CD4-positive, CD25-positive, alpha-beta regulatory T cell (primary cell): ENCODE measurements at places on chromosomes 2 and 18.

DNA sequence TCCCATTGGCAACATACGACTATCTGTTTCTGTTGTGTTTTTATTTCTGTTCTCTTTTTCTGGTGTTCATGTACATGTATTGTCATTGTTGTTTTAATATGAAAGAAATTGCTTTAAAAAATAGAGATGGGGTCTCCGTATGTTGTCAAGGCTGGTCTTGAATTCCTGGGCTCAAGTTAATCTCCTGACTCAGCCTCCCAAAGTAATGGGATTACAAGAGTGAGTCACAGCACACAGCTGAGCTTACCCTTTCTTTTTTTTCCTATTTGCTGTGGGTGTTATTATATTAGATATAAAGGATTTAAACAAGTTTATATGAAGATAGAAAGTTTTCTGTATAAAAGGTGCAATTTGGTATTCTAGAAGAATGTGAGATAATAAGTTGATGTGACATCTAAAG, 554.6 kb downstream of the DSC3 start:
- no peak for DNase-seq

GRCh38 chr2:158154596-158154995, 52.9 kb downstream of the UPP2 start:
- no peak for DNase-seq

DNA sequence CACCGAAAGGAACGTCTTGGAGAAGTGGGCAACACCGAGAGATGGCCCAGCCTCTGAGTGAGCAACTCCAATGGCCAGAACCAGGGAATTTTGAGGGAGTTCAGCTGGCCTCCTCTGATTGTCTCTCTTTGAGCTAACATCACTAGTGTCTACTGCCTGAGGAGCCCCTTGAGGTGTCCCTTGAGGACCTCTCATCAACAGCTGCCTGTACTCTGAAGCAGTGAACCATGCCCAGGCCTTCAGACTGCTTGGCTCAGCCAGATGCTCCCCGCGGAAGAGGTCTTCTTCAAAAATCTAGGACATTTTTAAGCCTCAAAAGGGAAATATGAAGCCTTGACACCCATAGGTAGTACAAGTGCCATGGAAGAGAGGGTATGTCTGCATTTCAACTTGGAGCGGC, 430.4 kb downstream of the TXNL1 start:
- no peak for DNase-seq

GRCh38 chr18:9691235-9691634, 16.9 kb upstream of the RAB31 start:
- DNase-seq: no peak

DNA sequence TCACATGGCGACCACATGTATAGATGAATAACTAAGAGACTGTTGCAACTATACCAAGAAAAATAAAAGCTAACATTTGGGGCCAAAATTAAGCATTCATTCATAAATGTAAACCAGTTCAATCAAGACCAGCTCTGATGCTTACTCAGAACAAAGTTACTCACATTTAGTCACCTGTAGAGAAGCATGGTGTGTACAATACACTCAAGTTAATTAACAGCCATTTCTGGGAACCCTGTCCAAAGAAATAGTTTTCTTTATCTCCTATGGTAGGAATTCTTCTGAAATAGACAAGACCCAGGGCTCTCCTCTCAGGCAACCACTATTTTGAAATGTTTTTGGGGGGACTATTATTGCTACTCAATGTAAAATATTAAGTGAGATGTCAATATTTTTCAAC, 1.6 kb downstream of the SCN3A start:
- DNase-seq: no peak

DNA sequence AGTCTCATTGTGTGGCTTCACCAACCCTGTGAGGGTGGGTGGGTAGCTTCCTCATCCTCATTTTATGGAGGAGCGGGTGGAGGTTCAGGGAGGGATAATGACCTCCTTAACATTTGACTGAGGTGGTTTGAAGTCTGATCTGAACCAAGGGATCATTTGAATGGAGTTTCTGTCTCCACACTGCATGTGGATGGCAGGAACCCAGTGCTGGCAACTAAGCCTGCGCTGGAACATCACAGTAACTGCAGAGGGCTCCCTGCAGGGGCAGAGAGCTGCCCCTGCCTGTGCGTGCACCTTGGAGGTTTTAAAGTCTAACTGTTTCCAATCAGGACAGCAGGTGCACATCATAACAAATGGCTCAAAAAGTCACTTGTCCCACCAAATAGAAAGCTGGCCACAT, 3.3 kb downstream of the AGAP1 start:
- no peak for DNase-seq

GRCh38 chr2:74001781-74002504, 17.2 kb downstream of the TET3 start:
- peak; percentile 44 for DNase-seq

GRCh38 chr18:35810520-35810919, 162.0 kb upstream of the RMP24 start:
- no peak for DNase-seq

- DNase-seq: no peak
These were observed 45.0 kb upstream of the CREB1 start for GRCh38 chr2:207484444-207485391.

DNA sequence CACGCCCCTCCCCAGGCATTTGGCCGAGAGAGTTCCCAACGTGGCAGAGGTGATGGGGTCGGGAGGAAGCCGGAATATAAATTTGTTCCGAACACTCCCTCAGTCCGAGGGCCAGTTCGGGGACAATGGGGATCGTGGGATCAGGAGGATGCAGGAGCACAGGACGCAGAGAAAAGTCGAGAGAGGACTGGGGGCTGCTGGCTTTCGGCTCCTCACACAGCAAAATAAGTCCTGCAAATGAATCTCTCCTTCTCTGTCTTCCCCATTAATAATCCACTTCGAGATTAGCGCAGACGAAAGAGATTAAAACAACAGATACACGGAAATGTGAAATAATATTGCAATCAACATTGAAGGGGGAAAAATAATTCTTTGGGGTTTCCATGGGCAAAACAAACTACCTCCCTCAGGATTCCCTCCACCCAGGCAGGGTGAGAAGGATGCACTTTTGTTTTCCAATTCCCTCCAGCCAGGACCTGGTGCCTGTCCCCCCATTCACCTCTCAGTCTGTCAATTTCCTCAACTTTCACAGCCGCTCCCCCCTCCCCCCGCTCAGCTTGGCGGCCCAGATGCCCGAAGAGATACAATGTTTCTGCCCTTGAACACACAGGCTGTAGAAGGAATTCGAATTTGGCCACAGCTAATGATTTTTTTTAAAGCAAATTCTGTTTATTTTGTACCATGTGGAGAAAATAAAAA, 3.1 kb upstream of the ZEB2 start:
- no peak for DNase-seq

DNA sequence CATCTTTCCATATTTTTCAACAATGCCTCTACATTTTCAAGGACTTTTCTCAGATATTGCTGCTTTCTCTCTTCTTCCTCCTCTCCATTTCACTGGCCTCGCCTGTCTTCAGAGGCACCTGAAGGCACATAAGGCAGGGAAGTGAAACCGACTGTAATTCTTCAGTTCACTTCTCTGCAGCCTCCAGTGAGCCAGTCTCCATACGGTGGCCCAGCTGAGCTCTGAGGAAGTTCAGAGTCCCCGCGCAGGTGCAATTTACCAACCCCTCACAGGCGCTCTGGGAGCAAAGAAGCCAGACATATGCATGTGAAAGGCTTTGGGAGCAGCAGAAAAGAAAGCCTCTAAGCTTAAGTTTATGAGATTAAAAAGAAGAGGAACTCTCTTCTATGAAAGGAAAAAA, 12.4 kb downstream of the KLHL14 start:
- DNase-seq: no peak

DNA sequence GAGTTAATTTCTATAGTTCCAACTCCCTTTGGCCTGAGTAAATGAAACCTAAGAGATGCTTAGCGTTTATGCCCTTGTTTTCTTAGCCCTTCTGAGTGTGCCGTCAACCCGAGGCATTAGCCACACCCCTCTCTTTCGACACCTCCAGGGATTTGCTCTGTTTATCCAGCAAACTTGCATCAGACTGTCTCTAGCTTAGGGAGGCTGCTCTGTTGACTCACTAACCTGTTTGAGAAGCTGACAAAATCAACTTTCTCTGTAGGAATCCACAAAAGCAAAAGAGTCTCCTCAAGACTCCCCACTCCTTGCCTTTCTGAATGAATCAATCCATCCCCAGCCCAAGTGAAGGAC, 317.6 kb downstream of the TNS1 start:
- no peak for DNase-seq

DNA sequence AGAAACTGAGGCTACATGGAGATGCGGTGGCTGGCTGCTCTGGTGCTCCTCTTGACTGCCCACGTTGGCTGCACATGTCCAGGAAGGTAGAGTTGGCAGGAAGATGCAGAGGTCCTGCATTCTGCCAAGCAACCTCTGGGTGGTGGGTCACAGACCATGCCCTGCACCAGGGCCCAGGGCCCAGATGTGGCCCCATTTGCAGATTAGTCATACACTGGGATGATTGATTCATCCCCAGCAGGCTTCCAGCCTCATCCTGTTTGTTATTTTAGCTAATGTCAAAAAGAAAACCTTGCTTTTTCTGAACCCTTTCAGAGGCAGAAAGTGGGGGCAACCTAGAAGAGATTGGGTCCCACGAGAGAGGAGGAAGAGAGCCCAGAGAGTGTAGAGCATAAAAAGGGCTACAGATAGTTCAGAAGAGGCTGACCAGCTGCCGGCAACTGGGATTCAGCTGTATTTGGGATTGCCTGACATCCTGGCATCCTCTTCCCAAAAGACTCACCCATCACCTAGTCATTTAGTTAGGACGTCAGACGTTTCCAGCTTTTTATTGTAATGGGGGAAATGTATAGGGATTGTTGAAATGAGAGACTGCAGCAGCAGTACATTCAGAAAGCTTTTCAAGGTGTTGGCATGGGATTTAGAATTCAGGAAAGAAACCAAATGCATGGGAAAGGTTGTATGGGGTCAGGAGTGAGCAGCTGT, 101.9 kb downstream of the CTIF start:
- DNase-seq: no peak

DNA sequence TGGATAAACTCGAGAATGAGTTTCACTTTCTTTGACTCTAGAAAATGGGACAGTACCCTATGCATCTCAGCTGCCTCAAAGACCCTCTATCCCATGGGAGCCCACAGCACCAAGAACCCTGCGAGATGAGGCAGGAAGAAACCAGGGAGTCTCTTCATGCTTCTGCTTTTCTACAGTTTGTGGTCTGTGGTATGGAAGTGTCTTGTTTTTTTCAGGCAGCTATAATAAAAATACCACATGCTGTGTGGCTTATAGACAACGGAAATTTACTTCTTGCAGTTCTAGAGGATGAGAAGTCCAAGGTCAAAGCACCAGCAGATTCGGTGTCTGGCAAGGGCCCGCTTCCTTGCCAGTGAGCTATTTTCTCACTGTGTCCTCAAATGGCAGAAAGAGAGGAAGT, 257.9 kb downstream of the SUCLG1 start:
- no peak for DNase-seq

DNA sequence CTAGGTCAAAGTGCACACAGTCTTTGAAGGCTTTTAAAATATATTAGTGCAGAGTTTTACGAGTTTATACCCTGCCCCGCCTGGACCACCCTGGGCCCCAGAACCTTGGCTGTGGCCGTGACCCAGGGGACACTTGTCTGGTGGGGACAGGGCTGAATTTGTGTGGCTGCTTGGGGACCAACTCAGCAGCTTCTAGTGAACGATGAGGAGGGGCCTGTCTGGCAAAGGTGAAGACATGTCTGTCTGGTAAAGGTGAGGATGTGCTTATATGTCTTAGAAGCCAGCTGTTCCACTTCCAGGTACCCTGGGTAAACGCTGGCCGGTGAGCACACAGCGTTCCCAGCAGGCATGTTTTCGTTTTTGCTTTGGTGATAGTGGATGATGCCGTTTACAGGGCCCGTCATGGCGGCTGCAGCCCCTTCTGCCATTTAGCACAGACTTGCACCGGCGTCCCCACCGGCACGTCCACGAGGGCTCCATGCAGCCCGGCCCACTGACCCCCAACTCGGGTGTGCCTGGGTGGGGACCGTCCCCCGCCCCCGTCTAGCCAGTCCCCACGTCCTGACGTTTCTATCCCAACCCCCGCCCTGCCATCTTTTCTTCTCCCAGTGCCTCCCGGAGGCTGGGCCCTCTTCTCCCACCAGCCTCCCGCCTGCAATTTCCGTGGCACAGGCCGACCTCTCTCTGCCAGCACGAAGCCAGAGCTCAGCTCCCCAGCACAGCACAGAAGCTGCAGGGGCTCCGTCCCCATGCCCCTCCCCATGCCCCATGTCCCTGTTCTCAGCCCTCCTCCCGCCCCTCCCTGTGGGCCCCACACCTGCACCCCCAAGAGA, 67.8 kb downstream of the SLC66A2 start:
- DNase-seq: no peak

GRCh38 chr18:47490882-47491281, 239.4 kb upstream of the SKOR2 start:
- DNase-seq: no peak

GRCh38 chr2:109345091-109345490, 216.1 kb downstream of the SH3RF3 start:
- DNase-seq: no peak
